Breast epithelium (tissue), 4 donors: ENCODE measurements at places on chromosomes 4 and X.

DNA sequence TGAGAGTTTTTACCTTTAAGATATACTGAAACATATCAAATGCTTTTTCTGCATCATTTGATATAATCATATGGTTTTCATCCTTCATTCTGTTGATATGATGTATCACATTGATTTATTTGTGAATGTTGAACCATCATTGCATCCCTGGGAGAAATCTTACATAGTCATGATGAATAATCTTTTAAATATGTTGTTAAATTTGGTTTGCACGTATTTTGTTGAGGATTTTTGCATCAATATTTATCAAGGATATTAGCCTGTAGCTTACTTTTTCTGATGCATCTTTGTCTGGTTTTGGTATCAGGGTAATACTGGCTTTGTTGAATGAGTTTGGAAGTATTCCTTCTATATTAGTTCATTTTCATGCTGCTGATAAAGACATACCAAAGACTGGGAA, 541.4 kb downstream of the TLL1 start:
- DNase-seq, result no peak

GRCh38 chr4:184097241-184097605, 120.5 kb downstream of the ENPP6 start:
- peak; percentile 56 for DNase-seq

DNA sequence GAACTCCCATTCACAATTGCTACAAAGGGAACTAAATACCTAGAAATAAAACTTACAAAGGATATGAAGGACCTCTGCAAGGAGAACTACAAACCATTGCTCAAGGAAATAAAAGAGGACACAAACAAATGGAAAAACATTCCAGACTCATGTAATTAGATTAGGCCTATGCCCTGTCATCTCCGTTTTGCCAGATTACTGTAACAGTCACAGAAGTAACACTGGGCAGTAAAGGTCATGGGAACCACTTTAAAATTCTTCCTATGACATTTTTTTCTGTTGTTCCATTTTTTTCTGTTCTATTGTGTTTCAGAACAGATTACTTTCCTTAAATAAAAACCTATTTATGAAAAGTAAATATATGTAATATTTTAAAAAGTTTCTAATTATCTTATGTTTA, 199.4 kb upstream of the CENPE start:
- DNase-seq, result no peak

- no peak for DNase-seq
Observed at GRCh38 chr4:123229286-123229685, 167.3 kb upstream of the SPRY1 start.

- no peak for DNase-seq
Observed at GRCh38 chr4:147928400-147928799, 196.5 kb downstream of the ARHGAP10 start.

DNA sequence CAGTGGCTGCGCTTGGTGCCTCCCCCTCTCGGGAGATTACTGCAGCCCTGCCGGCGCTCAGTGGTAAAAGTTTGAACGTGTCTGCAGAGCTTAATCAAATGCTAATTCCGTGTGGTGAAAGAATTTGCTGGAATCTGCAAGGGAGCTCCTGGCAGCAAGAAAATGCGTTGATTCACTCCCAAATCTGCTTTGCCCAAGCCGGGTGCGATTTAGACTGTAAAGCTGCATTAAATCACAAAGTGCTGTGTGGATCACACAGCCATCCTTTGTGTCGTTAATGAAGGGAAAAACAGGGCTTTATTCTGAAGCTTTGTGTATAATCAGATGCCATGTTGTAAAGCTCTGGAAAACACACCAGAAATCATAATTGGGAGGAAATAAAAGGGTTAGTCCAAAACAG, 444.1 kb downstream of the BCOR start:
- DNase-seq, result no peak

- DNase-seq, result no peak
Observed at GRCh38 chr4:19803406-19803805, 448.3 kb upstream of the SLIT2 start.

DNA sequence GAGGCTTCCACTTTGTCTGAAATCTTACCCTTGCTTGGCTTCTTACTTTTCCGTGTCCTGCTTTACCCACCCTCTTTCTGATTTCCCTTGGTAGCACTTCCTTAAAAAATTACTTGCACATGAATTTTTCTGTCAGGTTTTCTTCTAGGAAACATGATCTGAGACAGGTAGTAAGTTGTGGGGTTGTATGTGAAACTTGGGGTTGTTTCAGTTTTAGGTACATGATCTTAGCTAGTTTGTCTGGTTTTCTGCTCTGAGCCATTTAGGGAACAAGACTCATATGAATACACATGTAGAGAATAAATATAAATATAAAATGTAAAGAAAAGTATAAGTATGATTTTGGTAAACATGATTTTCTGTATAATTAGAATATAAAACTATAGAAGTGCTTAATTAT, 17.4 kb upstream of the ARMCX2 start:
- DNase-seq, result no peak

DNA sequence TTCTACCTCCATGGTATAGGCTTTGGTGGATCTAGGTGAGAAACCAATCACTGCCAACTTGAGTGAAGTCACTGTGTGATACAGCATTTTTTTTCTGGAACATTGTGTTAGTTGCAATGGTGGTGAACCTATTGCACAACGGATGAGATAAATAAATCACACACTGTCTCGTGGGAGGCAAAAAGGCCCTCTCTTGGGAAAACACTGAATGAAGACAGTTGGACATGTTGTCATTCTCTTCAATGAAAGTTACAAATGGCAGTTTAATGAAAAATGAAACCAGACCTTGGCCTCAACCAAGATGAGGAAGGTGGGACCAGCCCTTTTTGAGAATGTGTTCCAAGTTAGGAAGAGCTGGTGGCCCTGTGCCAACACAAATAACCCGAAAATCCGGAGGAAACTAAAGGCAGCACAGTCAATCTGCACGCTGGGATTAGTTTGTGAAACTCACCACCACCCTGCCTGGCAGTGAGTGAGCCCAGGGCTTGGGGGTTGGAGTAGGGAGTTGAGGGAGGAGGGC, 5.4 kb upstream of the ADGRG2 start:
- DNase-seq, result no peak

DNA sequence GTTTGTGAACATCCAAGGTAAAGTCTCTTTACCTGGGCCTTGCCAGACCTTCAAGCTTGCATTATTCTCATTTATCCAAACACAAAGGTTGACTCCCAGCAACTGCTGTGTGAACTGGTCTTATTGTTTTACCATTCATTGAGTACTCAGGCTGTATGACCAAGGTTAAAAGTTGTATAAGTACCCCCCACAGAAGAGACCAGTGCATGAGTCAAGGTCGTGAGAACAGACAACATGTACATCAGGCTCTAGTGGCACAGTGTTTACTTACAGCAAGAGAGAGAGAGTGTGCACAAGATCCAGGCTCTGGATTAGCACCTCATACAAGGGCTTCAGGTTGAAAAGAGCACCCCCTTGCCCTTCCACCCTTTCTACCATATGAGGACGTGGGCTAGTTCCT, 77.4 kb upstream of the EFNB1 start:
- DNase-seq, result no peak

DNA sequence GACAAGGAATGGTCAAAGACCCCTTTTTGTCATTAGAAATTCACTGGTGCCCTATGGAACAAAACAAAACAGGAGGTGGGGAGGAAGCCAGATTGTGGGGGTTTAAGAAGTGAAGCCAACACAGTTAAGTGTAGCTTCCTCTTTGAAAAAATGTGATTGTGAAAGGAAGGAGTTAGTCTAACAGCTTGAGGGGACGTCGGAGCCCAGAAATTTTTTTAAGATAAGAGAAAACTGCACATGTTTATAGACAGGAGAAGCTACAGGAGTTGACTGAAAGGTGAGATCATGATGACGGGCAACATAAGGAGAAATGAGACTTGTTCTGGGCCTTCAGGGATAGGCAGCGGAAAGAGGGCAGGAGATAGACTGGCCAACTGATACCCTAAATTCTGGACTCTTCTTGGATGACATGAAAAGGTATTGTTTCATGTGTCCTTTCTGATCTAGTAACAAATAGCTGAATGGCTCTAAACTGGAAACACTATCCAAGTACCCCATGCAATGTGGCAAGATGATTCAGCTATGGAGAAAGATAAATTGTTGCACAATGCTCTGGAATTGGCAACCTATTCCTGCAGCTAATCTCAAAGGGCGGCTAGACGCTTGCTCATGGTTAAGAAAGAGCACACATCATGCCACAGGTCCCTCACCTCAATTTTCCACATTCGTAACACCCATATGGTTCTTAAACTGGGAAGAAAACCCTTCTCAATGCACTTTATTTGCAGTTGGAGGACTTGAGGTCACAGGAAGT, 3.7 kb upstream of the HDAC8 start:
- no peak for DNase-seq

GRCh38 chrX:110759785-110760184, 35.8 kb downstream of the CHRDL1 start:
- no peak for DNase-seq

DNA sequence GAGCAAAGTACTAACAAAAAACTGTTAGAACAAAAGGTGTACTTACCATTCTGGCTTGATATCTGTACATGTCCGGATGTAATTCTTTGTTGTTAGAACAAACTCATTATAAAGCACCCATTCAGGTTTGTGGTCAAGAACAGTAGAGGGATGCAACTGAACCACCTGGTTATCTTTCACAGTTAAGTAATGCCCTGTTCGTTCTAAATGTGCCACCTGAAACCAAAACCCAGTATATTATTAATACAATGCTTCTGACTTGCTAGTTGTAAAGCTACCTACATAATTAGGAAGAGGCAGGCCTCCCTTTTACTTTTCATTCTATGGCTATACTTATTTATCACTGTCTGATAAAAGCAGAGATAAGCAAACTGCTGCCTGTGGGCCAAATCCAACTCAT, 54.8 kb downstream of the DHX15 start:
- no peak for DNase-seq

GRCh38 chr4:72568959-72569718, at the start of gene ADAMTS3:
Gene ADAMTS3 (minus strand): TSS chr4:72569221. CDS start chr4:72568762, 459 bp downstream.
- DNase-seq, result peak; percentile 41

- no peak for DNase-seq
Observed at GRCh38 chr4:65234061-65234460, 436.2 kb downstream of the EPHA5 start.

- no peak for DNase-seq
Observed at GRCh38 chr4:183300070-183300469, 20.0 kb downstream of the CLDN22 start.

DNA sequence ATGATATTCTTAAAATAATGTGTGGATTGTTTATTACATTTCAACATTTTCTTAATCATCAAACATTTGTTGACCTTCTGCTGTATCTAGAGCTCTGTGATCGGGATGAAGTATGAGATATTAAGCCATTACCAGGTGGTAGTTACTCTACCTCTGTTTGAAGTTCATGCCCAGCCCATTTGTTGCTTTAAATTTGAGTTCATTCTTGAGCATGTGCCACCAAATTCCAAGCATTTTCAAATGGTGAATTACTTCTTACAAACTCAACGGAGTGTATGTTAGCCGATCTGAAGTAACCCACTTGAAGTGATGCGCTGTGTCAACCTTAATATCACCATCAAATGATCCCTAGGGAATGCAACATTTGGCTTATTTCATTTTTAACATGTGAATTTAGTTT, 7.3 kb upstream of the DTHD1 start:
- no peak for DNase-seq

- DNase-seq, result no peak
Observed at GRCh38 chr4:157045507-157046127, 30.3 kb upstream of the GLRB start.

DNA sequence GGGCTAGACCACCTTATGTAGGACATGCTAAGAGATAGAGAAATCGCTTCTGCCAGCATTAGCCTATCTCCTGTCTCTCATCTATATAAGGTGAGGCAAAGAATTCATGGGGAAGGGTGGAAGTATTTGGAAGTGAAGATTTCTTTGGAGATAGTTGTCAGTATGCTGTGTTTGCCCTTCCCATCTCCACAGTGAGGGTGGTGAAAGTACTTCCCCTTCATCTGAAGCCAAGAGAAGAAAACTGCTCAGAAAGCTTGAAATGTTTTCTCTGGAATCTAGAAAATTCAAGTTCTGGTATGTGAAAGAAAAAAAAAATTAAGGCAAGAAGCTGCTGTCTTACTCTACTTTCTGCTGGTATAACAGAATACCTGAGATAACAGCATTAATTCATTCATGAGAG, 12.3 kb upstream of the ADH5 start:
- DNase-seq, result no peak

DNA sequence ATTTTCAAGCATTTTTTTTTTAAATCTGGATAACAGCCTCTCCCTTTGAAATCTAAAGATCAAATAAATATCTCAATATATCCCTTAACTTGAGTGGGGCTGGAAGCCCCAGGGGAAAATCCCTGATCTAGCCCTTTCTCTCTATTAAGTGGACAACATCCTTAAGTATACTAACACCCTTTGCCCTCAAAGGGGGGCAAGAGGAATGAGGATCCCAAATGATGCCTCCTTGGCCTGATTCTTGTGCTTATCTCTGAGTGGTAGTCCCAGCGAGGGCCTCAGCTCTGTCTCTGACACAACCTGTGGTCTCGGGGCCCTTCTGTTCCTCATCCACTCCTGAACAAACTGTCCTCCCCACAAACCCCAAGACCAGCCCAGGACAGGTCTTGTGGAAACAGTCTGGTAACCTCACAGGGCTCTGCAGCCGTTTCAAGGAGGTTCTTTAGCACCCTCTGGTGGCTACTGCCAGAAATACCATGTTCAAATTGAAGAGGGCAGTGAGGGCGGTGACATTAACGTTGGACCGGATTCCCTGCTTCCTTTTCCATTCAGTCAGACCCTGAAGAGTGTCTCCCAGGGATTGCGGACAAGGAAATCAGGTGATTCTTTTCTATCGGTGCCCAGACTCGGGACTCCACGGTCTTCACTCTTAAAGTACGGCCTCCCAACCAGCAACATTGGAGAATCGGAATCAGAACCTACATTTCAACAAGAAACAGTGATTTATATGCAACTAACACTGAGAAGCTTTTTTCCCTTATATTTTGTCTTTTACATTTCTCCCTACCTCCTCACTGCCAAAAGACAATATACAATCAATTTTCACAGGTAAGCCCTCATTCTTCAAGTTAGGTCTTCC, 13.0 kb downstream of the CXCL13 start:
- DNase-seq, result peak; percentile 63

GRCh38 chrX:40380655-40381488, 199.9 kb upstream of the ATP6AP2 start:
- no peak for DNase-seq

DNA sequence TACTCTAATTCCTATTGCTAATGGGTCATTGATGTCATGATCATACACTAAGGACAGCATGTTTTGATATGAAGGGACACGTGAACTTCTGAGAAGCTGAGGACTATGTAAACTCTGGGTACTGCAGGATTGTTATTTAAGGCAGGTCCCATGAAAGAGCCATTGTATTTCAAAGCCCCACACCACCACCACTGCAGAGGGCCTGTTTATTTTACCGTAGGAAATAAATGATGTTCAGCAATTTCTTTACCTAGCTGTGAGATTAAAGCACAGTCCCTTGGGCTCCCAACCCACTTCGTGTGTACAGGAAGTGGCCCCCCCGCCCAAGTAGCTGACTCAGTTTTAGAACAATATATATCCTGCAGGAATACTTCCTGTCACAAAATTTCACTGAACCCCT, 89.8 kb upstream of the ACSL4 start:
- DNase-seq, result no peak
